ENCODE measurements at places on chromosomes 3 and 15.
A peak's percentile ranks its signal among the peaks of the same experiment; 100 is the strongest.

- DNase-seq, result no peak
Observed at GRCh38 chr3:42051384-42052131, 39.6 kb upstream of the TRAK1 start.

GRCh38 chr3:112619295-112619694 is 21.6 kb downstream of the CCDC80 start:
- DNase-seq, result no peak

- peak; percentile 7 for DNase-seq
Observed at GRCh38 chr15:89177633-89178306, 43.6 kb downstream of the RLBP1 start.

GRCh38 chr15:71250936-71251583 is 135.8 kb downstream of the THSD4 start:
- no peak for DNase-seq

DNA sequence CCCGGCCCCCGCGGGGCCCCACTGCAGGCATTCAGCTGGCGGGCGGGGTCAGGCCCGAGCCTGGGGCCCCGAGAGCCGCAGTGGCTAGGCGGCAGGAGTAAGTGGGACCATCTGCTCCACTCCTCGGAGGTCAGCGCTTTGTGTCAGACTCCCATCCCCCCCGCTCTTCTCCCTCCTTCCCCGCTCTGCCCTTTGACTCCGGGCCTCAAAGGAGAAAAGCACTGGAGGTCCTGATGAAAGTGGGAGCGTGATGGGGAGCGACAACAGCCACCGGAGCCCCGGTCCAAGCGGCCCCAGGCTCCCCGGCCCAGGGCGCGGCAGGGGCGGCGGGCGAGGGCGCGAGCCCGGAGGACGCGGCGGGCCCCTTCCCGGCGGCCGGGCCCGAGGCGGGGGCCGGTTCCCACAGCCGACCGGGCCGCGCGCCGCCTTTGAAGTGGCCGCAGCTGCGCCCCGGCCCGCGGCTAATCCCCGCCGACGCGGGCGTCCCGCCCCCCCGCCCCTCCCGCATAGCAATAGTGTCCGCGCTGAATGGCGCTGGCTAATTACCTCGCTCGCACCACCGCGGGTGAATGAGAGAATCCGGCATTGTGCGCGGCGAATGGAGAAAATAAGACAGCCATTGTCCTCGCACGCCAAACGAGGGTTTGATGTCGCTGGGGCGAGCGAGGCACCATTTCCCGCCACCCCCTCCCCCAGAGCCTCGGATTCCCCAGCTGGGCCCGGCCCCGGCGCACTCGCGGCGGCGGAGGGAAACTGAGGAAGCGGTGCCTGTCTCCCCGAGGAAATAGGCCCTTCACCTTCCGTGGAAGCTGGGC is 22.4 kb downstream of the IGDCC3 start:
- DNase-seq, result no peak

- DNase-seq, result no peak
Observed at GRCh38 chr3:141941093-141941492, 64.7 kb downstream of the ATP1B3 start.

GRCh38 chr3:30986551-30986950 is 92.1 kb upstream of the GADL1 start:
- DNase-seq, result peak; percentile 38

Measured in SHP77 treated with DMSO at 0.1 percent for 48 hours (cell line).